ENCODE measurements at places on chromosomes 4 and X.

- no peak for DNase-seq
These were observed 90.7 kb downstream of the WFS1 start for GRCh38 chr4:6360385-6360784.

DNA sequence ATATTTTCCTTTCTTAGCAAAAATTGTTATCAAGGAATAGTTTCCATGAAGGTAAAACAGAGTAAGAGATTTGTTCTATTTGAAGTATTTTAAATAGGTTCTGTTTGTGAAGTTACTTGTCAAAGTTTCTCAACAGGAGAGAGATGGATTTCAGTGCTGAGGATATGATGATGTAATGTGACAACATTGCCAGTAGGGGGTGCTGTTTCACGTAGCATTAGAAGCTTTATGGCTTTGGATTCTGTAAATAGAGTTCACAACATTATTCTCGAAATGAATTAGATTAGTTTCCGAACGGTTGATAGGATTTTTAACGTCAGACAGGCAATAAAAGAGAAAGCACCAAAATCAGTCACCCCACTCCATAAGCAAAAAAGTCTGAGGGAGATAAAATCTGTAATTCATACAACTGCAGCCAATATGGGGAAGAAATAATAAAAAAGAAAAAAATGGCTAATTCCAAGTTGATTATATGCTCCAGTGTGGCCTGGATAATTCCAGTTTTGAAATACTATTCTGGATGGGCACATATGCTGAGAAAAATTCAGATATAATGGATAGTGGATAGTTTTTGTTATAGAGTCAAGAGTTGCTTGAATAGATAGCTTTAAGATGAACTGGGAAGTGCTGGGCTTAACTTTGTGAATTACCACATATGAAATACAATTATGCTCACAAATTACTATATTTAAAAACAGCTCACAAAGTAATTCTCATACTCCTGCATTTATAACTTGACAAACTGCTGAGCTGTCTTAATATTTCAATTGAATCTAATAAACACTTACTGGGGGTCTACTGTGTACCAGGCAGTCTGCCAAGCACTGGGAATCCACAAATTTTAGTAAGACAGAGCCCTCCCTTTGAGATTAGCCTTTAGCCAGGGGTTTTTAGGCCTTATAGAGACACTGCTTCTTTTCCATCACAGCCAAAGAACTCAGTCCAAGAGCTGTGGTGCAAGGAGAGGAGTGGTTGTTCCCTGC is 109.1 kb downstream of the GPAT3 start:
- DNase-seq: no peak

GRCh38 chrX:16869393-16870094 is 618 bp downstream of the RBBP7 start:
- peak; percentile 19 for DNase-seq

- DNase-seq: no peak
These were observed 165.3 kb upstream of the BCOR start for GRCh38 chrX:40263014-40263560.

- no peak for DNase-seq
These were observed 991.4 kb upstream of the PABPC4L start for GRCh38 chr4:135192751-135193535.

- DNase-seq: no peak
These were observed 41.0 kb downstream of the MTNR1A start for GRCh38 chr4:186514271-186514950.

GRCh38 chr4:120994521-120994920 is 72.0 kb upstream of the PRDM5 start:
- DNase-seq: no peak

DNA sequence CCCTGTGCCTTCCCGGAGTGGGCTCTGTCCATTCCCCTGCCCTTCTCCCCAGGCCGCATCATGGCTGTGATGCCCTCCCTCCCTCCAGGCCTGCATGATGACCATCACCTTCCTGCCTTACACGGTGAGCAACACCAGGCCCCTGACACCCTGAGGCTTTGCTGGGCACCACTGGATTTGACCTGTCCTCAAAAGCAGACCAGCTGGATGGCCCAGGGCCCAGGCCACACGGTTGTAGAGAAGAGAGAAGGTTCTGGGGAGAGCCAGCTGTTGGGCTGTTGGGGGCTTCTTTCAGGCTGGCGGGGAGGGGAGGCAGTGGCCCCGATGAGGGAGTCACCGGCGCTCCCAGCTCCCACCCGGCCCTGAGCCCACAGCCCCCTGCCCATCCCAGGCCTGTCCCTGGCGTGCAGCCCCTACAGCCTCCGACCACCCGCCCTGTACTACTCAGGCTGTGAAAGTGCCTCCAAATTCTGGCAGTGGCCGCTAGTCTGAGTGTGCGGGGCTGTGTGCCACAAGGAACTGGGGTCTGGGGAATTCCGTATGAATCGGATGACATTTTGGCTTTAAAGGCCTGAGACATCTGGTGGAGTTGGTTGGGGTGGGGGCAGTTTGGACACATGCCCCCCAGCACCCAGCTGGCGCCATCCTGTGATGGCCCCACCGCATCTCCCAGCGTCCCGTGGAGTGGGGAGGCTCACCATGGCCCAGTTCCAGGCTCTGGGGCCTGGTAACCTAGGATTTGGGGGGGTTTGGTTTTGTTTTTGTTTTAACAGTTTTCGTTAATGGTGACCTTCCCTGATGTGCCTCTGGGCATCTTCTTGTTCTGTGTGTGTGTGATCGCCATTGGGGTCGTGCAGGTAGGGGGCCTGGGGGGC is 19.6 kb downstream of the TMEM175 start:
- peak; percentile 13 for DNase-seq

DNA sequence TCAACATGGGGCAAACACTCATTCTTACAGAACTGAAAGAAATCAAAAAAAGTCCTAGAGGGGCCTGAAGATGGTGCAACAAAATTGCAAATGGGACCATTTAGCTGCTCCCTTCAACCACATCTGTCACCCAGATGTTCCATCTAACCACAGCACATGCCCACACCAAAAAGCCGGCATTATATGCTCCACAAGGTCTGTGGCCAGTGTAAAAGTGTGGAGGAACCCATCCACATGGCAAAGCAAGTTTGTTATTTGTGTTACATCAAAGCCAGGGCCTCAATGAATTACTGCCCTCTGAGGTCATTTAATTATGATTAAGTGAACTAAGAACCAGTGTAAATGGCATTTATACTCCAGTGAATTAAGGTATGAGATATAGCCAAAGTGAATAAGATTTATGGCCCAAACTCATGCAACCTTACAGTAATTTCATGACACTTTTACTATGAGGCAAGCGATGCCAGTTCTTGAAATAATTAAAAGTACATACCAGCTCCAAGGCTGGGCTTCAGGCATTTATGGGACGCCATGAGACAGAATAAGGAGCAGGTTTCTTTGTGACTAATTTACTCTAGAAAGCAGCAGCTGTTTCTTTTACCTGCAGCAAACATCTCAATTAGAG is 48.7 kb upstream of the FGF16 start:
- no peak for DNase-seq

- DNase-seq: no peak
These were observed 93.0 kb downstream of the USP9X start for GRCh38 chrX:41178201-41178600.

- DNase-seq: no peak
These were observed 56.9 kb downstream of the RBM47 start for GRCh38 chr4:40572692-40573310.

GRCh38 chr4:6896035-6896434 is 13.6 kb upstream of the TBC1D14 start:
- DNase-seq: no peak

- DNase-seq: no peak
These were observed 10.2 kb upstream of the YIPF6 start for GRCh38 chrX:68488657-68489056.

- DNase-seq: no peak
These were observed 8.8 kb downstream of the THAP9 start for GRCh38 chr4:82909326-82909725.

DNA sequence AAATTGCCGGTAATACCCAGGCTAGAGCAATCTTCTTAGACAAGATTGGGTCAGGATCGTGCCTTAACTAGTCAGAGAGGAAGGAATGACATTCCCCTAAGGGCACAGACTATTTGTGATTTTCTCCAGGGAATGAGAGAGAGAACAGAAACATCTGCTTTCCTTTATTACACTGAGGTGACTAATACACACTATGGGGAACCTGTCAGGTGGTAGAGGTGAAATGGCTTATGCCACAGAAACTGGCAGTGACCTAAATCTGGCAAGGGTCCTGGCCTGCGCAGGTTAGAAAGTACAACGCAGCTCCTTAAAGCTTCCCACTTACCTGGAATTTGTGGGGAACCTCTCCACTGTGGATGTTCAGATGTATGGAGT is 16.6 kb upstream of the HPGD start:
- no peak for DNase-seq

GRCh38 chr4:84167564-84167963 is 331.5 kb downstream of the NKX6-1 start:
- no peak for DNase-seq

GRCh38 chr4:65416891-65417290 is 253.4 kb downstream of the EPHA5 start:
- no peak for DNase-seq

DNA sequence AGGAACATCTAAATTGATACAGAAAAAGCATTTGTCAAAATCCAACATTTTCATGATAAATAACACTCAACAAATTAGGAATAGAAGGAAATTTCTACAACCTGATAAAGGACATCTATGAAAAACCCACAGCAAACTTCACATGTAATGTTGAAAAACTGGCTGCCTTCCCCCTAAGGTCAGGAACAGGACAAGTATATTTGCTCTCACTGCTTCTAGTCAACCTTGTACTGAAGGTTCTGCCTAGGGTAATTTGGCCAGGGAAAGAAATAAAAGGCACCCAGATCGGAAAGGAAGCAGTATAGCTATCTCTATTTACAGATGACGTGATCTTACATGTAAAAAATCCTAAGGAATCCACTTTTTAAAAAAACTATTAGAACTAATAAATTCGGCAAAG is 97.1 kb upstream of the USP9X start:
- DNase-seq: no peak
